ENCODE measurements at places on chromosomes 7 and 10.

GRCh38 chr7:18495412-18496340 is at the start of gene HDAC9:
Gene HDAC9 (plus strand): TSS chr7:18495749. CDS start chr7:18496303, 554 bp downstream.
- DNase-seq, result no peak

DNA sequence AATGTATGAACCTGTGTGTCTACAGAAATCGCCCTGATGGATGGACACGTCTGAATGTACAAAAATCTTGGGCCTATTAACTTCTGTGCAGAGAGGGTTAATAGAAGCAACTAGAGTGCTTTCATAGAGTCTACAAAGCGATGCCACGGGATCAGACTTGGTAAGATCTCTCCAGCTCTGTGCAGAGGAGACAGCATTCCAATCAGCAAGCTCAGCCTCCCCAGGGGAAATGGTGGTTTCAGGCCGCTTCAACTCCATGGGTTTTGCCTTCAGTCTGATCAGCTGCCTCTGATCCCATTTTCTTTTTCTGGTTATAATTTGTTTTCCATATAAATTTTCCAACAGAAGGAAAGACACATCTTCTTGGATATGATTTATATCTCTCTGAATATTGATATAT is 35.1 kb upstream of the COBL start:
- no peak for DNase-seq

- DNase-seq, result no peak
These were observed 236.6 kb downstream of the PTPRN2 start for GRCh38 chr7:158351051-158351450.

GRCh38 chr10:119306514-119306951 is 99.2 kb downstream of the GRK5 start:
- DNase-seq, result peak; percentile 54

DNA sequence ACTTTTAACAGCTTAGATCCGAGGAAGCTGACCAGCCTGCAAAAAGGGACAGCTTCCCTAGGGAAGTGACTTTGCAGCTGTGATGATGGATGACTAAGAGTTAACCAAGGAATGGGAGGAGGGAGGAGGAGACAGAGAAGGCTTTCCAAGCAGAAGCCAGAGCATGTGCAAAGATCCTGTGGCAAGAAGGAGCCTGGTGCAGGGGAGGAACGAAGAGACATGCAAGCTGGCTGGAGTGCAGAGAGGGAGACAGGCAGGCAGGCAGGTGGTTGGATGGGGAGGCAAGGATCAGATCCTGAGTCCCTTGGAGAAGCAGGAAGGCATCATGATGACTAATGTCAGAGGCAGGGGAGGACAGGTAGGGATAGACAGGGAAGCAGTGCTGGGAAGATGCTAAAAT is 148.8 kb downstream of the PFKFB3 start:
- no peak for DNase-seq

- DNase-seq, result no peak
These were observed 39.5 kb downstream of the FAM53B start for GRCh38 chr10:124704428-124705380.

DNA sequence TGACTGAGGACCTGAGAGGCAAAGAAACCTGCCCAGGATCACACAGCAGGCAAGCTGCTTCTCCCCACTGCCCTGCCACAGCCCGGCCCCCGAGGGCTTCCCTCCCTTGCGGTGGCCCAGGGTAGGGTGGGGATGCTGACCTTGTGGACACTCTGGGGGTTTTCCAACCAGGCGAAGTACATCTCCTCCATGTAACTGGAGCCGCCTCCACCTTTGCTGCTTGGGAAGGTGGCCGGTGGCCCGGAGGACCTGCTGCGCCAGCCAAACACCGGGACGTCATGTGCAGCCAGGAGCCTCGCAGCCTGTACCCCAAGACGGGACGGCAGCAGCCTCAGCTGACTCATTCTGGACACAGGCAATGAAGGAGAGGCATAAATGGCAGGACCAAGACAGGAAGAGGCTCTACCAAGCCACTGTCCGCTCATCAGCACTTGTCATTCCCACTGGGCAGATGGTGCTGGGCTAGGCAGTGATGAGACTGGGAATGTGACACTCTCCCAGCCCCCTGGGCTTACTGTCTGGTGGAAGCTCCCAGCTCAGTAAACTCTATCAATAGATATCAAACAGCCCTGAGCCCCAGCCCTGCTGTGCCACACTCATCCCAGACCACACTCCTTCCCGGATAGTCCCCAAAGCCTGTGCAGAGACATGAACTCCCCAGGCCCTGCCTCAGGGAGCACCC is 3.7 kb downstream of the OGDHL start:
- no peak for DNase-seq

DNA sequence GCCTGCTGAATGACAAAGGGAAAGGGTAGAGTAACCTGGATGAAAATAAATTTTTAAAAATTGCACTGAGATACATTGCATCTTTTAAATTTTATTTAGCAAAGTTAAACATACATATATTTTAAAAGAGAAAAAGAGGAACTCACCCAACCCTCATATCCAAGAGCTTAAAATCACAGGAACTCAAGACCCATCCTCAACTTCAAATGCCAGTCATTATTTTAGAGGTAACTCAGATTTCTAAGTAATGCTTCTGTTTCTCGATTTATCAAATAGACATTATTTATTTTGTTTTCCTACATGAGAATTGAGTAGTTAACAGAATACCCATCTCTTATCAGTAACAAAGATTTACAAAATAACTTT is 32.4 kb upstream of the KMT2E start:
- DNase-seq, result no peak

DNA sequence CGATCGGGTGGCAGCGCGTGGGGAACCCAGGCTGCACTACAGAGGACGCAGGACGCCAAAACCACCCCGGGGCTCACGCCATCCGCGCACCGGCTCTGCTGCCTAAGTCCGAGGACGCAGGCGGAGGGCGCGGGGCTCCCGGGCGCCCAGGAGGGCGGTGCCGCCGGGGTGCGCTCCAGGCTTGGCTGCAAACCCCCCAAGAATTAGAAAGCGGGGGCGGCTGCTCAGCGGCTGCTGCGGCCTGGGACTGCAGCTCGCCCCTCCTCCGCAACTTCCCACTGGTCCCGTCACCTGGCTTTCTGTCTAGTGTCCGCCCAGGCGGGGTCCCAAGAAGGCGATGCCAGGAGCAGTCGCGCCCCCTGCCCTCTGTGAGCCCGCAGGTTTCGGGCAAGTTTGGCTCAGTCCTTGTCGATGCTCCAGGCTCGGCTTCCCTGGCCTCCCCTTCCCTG is 1.7 kb upstream of the POU6F2 start:
- DNase-seq, result no peak

GRCh38 chr7:131608116-131608500 is 51.7 kb upstream of the PODXL start:
- DNase-seq, result no peak

DNA sequence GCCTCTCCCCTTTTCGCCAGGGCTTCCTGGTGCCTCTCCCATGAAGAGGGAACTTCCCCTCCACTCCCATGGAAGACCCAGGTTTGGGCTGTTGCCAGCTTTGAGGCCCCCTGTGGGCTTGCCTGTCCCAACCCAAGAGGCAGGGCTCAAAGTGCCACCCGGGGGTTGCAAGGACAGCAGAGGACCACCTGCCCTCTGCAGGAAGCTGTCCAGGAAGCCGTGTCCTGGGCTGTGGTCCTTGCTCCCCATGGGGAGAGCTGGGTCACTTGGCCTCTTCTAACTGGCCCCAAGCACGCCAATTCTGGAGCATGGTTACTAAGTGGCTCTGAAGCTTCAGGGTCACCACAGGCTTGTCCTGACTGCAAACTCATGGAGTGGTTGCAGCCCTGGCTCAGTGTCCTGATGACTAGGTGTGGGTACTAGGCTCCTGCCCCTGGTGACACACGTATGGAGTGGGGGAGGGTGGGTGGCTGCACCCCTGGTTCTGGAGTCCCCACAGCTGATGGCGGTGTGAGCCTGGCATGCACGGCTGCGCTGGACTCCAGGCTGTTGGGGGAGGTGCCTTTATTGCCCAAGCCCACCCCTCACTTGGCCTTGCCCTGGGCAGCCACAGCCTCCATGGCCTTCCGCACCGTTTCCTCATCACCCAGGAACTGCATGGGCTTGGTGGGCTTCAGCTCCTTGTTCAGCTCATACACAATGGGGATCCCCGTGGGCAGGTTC is 3.0 kb downstream of the PGAM2 start:
- DNase-seq, result no peak

GRCh38 chr10:97331153-97331703 is 3.3 kb downstream of the FRAT2 start:
- no peak for DNase-seq

DNA sequence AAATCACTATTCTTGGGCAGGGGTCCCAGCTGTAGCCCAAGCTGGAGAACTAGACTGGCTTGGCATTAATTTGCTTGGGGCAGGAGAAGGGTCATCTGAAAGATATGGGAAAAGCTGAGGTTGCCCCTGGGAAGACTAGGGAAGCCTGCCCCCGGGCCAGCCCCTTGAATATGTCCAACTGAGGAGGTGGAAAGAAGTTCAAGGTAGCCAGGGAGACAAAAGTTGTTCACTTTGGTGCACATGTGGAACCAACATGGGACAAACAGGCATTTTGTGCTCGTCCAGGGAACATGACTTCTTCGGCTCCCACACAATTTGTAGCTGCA is 1.4 kb upstream of the LRRC61 start:
- DNase-seq, result no peak

GRCh38 chr7:135206941-135207391 is 4.4 kb downstream of the WDR91 start:
- DNase-seq, result no peak

DNA sequence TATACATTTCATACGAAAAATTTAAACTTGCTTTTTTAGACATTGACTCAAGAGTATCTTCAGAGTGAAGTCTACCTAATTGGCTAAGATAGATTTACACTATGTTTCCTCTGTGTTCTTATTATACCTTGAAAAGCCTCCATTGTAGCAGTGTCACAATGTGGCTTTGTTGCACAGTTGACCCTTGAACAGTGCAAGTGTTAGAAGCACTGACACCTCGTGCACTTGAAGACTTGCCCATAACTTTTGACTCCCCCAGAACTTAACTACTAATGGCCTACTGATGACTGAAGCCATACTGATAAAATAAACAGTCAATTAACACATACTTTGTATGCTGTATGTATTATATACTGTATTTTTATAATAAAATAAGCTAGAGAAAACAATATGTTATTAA is 84.3 kb downstream of the CPED1 start:
- no peak for DNase-seq

GRCh38 chr10:119919271-119919670 is 26.7 kb downstream of the SEC23IP start:
- DNase-seq, result no peak

GRCh38 chr10:122287570-122287969 is 16.5 kb downstream of the BTBD16 start:
- DNase-seq, result no peak

DNA sequence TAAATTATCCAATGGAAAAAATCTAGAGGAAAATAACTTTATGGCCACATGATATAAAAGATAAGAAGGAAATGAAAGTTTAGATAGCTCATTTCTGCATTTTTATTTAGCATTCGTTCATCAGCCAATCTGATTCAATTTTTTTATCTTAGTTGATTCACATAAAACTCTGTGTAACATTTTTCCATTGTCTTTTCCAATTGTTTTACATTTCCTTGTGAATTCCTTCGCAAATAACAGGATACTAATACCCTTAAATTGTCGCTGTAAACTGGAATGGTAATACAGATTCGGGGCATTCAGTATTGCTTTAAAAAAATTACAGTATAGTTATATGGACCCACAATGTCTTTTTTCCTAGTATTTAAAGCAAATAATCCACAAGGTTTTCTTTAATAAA is 136.4 kb downstream of the CUBN start:
- DNase-seq, result no peak

- DNase-seq, result no peak
These were observed 66.6 kb downstream of the ALOX5 start for GRCh38 chr10:45440511-45441062.

DNA sequence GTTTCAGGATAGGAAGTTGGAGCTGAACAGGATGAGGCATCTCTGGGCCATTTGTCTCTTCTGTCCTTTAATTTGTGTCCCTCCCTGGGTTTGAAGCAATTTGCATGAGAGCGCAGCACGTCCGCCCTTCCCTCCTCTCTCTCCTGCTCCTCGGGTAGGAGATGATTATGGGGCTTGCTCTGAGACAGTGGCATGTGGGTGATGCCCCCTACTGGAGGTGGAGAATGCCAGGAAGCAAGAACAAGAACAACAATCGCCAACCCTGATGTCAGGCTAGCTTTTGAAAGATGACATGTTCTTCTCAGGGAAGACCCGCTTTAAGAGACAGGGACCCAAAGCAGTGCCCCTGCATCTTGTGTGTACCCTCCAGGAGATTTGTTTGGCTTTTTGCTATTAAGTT is 63.9 kb upstream of the LOXL4 start:
- no peak for DNase-seq

DNA sequence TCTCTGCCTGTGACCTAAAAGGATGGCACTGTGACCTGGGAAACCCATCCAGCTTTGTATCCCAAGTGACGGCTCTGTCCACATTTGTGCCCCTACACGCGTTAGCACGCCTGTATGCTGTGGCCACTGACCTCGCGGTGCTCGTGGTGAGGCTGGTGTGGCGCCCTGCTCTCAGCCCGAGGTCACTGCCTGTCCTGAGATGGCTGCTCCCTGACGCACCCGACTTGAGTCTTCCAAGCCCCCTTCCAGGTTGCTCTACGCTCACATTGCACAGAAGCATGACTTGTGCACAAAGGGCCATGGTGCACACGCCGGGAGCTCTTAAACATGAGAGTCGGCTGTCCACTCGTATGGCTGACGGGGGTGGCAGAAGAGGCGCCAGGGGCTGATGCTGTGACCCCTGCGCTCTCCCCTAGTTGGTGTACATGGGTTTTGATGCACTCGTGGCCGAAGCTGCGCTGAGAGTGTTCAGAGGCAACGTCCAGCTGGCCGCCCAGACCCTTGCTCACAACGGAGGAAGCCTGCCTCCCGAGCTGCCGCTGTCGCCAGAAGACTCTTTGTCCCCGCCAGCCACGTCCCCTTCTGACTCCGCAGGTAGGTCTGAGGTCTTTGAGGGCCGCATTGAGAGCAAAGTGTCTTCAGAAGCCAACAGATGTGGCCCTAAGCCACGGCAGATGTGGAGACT is 33.5 kb downstream of the WDR86 start:
- DNase-seq, result no peak

GRCh38 chr7:150337179-150337578 is 4.2 kb downstream of the RARRES2 start:
- DNase-seq, result no peak

DNA sequence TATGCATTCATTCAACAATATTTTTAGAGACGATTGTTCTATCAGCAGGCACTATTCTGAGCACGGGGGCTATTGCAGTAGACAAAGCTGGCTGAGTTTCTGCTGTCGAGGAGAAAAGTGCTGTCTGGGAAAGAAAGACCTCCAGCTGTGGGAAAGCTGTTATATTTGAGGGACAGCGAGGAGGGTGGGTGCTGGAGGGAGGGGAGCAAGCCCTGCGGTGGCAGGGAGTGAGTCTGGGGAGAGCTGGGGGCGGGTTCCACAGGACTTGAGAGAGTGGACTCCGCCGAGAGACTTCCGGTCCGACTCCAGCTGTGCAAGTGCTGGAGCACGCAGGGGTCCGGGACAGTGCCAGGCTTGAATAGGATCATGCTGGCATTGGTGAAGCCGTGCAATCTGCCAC is 602.1 kb upstream of the FOXK1 start:
- DNase-seq, result no peak

GRCh38 chr7:16066805-16067459 is 354.4 kb downstream of the CRPPA start:
- no peak for DNase-seq

- DNase-seq, result no peak
These were observed 6.1 kb upstream of the PILRA start for GRCh38 chr7:100367251-100367620.

Measured in stimulated activated CD8-positive, alpha-beta memory T cell treated with anti-CD3 and anti-CD28 coated beads, Interleukin-4, amount 100 ng/mL, for 4 hours (primary cell).